ENCODE measurements at places on chromosomes 7 and 10. TPM values are rescaled to one million over a fixed set of nuclear protein-coding genes. Genes with fewer than 3 reads are reported as not detected.

The OR2A42 gene
- 0.13 TPM for polyA plus RNA-seq

The CYP51A1 gene
- 43.0 TPM for polyA plus RNA-seq

The COL28A1 gene
- 2.7 TPM for polyA plus RNA-seq

The GRID2IP gene
- 0.11 TPM for polyA plus RNA-seq

The CCDC172 gene
- not detected for polyA plus RNA-seq

The GSDME gene
- 16.8 TPM for polyA plus RNA-seq

The ACSM6 gene
- 0.34 TPM for polyA plus RNA-seq

The LRMDA gene
- polyA plus RNA-seq = 48.6 TPM

The TMEM140 gene
- polyA plus RNA-seq = 28.2 TPM
